ENCODE measurements at places on chromosomes 11 and 22.

DNA sequence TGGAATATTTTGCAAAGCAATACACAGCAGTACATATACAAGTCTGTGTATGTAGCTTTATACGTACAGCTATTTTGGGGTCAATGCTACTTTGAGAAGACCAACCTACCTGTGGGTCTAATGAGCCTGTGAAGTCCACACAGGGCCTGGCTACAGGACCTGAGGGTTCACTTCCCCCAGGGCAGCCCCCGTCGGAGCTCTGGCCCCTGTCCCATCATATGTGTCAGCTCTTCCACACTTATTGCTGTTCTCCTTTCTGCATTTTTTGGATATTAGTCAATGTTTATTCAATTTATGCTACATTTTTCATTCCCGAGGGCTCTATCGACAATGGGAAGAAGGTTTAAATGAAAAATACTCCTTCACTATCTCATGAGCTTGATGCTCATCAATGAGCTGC, 1473.6 kb downstream of the BRD1 start:
- no peak for DNase-seq

DNA sequence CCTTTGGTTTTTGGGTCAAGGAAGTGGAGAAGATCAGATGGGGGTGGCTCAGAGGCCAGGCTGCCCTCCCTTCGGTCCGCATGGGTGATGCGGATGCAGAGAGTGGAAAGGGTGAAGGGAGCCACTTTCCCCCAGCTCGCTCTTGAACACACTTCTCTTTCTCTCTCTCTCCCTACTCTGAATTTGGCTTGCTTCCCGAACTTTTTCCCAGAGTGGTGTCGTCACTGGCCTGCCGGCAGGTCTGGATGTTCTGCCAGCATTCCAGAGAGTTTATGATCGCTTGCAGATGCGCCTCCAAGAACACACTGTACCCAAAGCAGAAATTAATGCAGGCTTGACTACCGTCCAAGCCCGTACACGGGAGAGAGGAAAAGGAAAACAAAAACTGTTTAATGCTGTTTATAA, 103.2 kb downstream of the ZBTB16 start:
- peak; percentile 93 for DNase-seq

- no peak for DNase-seq
Observed at GRCh38 chr22:30732426-30732825, 37.8 kb downstream of the OSBP2 start.

DNA sequence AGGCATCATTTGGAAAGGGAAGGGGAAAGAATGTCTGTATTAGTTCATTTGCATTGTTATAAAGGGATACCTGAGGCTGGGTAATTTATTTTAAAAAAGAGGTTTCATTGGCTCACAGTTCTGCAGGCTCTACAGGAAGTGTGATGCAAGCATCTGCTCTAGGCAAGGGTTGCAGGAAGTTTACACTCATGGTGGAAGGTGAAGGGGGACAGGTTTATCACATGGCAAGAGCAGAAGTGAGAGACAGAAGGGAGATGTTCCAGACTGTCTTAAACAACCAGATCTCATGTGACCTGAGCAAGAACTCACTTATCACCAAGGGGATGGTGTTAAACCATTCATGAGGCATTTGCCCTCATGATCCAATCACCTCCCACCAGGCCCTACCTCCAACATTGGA, 90.6 kb downstream of the CCDC83 start:
- DNase-seq = no peak

DNA sequence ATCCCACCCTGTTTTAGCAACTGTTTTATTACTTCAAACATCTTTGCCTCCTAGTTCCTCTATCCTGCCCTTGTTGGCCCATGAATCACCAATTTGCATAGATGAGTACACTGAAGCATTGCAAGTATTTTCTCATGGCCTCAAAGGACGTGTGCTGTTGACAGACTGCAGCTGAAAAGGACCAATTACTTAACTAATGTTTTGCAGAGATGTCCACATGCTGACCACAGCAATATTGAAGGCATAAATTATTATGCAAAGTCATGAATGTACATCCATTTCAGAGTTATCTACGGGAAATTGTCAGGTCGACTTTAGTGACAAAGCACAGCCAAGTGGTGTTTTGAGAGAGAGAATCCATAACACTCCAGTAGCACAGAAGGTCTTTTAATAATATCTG, 64.8 kb downstream of the CADM1 start:
- DNase-seq = no peak

DNA sequence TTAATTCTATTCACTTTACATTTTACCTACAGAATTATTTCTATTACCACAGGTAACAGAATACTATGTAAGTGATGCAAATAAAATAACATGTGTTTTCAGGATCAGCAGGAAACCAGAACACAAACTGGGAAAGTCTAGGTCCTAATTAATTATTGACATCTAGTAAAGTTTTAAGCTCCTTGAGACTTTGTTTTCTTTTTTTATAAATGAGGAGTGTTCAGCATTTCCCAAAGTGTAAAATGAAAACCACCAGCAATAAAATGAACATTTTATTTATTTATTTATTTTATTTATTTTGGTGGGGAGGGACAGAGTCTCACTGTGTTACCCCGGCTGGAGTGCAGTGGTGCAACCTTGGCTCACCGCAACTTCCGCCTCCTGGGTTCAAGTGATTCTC, 123.6 kb downstream of the ARHGAP42 start:
- no peak for DNase-seq

- DNase-seq = no peak
Observed at GRCh38 chr11:13091804-13092203, 82.7 kb downstream of the RASSF10 start.

GRCh38 chr11:8325591-8326304, 62.1 kb upstream of the LMO1 start:
- DNase-seq = no peak

- DNase-seq = no peak
Observed at GRCh38 chr11:48017105-48017830, 36.9 kb downstream of the PTPRJ start.

- no peak for DNase-seq
Observed at GRCh38 chr22:46056546-46057245, 79.7 kb upstream of the WNT7B start.

- DNase-seq = no peak
Observed at GRCh38 chr11:70735976-70736375, 337.6 kb downstream of the CTTN start.
